ENCODE measurements at places on chromosomes 1 and 21.

- DNase-seq = no peak
These were observed 58.1 kb downstream of the SERBP1 start for GRCh38 chr1:67372136-67372535.

DNA sequence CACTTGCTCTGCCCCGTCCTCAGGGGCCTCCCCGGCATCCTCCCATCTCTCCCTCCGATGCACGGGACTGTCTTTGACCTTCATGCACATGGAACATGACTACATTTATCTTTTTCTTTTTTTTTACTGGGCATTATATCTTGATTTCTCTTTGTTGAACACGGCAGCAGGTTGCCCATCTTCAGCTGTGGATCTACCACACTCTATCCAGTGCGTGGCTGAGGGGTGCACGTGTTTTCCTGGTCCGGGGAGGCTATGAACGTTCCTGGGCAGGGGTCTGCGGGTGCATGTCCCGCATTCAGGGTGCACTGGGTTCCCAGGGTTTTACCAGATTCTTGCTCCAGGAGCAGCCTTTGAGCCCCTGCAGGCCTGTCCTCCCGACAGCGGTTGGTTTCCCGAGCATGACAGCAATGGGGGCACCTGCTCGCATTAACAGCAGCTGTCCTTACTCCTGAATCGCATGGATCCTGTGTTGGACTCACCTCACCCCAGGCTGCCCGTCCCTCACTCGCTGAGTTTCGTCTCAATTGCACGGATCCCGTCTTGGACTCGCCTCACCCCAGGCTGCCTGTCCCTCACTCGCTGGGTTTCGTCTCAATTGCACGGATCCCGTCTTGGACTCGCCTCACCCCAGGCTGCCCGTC, 7.4 kb downstream of the POFUT2 start:
- DNase-seq = no peak

- no peak for DNase-seq
These were observed 18.3 kb upstream of the NPHP4 start for GRCh38 chr1:6010554-6010953.

DNA sequence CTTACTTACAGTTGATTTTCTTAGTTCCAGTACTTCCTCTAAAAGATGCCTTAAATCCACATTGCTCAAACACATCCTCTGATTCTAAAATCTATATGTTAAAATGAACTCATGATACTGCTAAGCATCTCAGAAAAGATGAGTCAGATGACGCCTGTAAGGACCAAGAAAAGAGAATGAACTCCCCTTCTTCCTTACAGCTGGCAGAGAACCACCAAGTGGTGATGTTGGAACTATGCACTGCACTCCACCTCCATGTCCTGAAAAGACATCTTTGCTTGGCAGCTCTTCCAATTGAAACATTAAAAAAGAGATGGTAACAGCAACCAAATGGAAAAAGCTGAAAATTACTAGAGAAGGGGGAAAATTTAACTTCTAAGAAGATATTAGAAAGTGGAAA, 648.8 kb downstream of the PTPRC start:
- DNase-seq = no peak

DNA sequence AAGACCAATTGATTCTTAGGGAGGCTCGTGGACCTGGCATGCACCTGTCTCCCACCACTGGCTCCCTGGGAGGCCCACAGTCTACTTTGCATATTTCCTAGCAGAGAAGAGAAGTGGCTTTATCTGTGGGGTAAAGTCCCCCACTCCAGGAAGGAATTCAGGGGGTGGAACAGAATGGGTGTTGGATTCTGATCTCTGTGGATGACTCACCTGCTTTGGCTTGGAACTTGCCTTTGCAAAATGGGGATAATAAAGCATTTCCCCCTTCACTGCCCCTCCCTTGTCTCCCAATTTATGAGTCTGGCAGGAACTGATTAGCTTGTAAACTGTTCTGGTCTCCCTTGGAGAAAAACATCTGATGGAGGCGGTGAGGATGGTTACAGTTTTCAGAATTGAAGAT, 21.2 kb upstream of the OTUD3 start:
- DNase-seq = no peak

DNA sequence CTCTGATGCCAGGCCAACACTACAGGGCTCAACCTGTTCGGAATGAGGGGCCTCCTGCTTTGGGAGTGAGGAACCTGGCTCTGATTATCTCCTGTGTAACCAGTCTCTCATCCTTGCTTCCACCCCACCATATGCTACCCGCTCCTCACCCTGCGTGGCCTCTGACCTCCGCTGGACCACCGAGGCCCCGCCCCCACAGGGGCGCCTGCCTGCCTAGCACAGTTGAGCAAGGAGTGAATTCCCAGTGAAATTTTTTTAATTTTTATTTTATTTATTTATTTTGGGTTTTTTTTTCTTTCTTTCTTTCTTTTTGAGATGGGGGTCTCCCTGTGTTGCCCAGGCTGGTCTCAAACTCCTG, 1.9 kb upstream of the GNB1 start:
- DNase-seq = no peak

Measured in NK-92 treated with Interleukin-12 subunit alpha and Interleukin-12 subunit beta, amount 100 ng/mL, for 24 hours (cell line).